ENCODE measurements at places on chromosomes 7 and 10.

DNA sequence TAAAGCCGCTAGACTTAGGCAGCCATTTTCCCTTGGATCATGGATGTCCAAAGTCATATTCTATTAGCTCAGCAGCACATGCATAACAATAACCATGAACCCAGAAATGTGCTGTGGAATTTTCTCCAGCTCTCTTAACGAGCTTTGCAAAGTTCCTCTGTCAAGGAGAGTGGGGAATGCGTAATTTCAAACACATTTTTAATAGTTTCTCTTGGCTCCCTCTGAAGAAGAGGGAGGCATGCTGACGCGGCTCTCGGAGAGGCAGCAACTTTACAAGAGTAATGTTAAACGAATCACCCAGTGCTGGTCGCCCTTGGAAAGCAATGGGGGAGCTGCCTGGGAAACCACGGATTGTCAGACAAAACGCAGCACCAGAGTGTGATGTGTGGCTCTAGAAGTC is 114.8 kb downstream of the RAB18 start:
- DNase-seq, result no peak

- no peak for DNase-seq
These were observed 39.1 kb downstream of the NHLRC2 start for GRCh38 chr10:113893570-113893969.

DNA sequence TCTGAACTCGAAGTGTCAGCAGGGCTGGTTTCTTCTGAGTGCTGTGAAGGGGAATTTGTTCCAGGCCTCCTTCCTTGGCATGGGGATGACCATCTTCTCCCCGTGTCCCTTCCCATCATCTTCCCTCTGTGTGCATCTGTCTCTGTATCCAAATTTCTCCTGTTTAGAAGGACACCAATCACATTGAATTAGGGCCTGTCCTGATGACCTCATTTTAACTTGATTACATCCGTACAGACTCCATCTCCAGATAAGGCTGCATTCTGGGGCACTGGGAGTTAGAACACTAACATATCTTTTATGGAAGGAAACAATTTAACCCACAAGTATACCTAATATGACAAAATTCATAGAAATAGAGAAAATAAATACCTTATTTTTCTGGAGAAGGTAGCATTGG is 76.8 kb upstream of the ANKRD1 start:
- no peak for DNase-seq

DNA sequence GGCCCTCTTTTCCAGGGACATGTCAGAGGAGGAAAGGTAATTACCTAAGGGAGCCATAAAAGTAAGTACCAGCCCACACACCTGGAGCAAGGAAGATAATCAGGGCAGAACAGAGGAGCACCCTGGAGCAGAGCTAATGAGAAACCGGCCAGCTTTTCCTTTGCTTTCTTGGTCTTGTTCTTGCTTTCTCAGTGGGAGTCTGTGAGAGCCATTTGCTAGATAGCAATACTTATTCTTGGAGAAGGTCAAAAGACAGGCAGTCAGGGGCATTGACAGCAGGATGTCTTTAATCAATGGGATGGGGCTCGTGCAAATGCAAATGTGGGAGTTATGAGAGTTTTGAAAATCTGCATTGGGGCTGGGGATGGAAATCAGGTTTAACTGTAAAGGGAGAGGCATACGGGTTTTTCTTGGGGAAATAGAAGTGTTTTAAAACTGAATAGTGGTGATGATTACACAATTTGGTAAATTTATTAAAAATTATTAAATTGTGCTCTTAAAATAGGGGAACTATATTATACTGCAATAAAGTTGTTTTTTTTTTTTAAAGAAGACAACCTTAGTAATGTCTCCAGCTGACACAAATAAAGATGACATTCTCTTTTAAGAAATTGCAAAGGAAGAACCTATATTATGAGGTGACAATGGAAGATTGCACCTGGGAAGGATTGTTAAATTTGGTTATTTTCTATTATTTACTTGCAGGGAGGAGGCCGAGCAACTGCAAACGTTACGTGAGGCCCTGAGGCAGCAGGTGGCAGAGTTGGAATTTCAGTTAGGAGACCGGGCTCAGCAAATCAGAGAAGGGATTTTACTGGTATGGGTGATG is 35.6 kb upstream of the PPP1R17 start:
- no peak for DNase-seq

GRCh38 chr7:22802426-22802825 is 20.2 kb downstream of the TOMM7 start:
- DNase-seq, result no peak

DNA sequence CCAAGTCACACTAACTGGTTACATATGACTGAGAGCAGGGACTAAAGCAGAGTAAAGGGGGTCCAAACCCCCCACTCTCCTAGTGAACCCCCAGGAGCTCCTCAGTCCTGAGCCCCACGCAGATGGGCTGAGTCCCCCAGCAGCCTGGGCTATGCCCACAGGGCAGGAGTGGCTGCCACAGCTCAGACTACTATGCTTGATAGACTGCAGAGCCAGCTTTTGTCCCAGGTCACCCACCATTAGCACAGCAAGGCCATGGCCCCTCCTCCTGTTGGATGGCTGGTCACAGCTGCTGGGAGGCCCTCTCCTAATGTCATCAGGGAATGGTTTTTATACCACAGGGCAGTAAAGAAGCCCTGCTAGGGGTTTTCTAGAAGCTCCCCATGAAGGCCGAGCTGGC is 46.3 kb upstream of the FGFR2 start:
- DNase-seq, result no peak

GRCh38 chr7:94280851-94281250 is 113.8 kb upstream of the COL1A2 start:
- DNase-seq, result no peak

- no peak for DNase-seq
These were observed 1.1 kb upstream of the LARP4B start for GRCh38 chr10:932589-932988.

GRCh38 chr7:50662996-50663395 is 97.8 kb upstream of the DDC start:
- DNase-seq, result no peak

- DNase-seq, result no peak
These were observed 4.8 kb upstream of the ACTA2 start for GRCh38 chr10:88957381-88957780.

GRCh38 chr10:76581506-76582256 is 1055.9 kb downstream of the KCNMA1 start:
- no peak for DNase-seq

DNA sequence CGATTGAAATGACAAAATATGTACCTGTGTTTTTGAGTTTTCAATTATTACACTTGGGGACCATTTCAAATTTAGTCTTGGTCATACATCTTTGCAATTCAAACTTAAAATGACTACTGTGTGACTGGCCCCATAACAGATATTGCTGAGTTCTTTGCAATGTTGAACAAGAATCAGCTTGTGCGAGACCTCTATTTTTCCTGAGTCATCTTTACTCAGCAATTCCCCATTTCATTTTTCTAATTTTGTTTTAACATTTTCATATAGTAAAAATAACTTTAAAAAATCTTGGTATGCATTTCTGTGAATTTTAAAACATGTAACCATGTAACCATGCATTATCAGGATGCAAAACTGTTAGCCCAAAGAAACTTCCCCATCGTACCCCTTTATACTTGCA is 678.1 kb downstream of the ANKRD7 start:
- DNase-seq, result no peak

GRCh38 chr10:123884351-123884906 is 7.2 kb downstream of the CPXM2 start:
- no peak for DNase-seq

DNA sequence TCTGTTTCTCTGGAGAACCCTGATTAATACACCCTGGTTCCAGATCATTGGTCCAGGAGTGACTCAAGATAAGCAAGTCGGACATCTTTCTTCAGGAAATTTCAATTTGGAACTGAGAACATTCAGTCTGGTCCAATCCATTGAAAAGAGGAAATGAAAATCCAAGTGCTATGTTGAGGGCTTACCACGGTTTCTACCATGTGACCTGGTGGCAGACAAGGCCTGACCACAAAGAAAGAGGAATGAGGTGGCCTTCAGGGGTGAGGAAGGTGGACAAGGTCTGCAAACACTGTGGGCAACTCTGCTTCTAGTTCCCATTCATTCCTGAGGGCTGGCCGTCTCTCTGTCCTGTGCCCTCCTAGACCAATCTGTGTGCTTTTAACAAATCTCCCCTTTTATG is 149.2 kb upstream of the GHITM start:
- DNase-seq, result no peak

- no peak for DNase-seq
These were observed 5.2 kb downstream of the DUSP5 start for GRCh38 chr10:110502851-110503301.

- DNase-seq, result no peak
These were observed 152.1 kb downstream of the NOC3L start for GRCh38 chr10:94210440-94211168.

DNA sequence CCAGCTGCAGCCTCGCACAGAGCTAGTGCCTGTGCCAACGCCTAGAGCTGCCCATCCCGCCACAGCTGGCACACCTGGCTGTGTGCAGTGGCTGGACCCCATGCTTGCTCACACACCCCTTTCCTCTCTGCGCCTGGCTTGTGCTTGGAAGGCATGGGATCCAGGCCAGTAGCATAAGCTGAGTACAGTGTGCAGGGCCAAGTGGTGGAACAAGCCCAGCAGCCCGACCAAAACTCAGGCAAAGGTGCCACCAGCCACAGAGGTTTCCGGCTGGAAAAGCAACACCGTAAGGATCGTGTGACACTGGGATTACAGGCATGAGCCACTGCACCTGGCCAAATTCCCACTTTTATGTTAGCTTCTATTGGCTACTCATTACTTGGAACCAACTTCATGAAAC is 38.4 kb downstream of the SCRN1 start:
- DNase-seq, result no peak

DNA sequence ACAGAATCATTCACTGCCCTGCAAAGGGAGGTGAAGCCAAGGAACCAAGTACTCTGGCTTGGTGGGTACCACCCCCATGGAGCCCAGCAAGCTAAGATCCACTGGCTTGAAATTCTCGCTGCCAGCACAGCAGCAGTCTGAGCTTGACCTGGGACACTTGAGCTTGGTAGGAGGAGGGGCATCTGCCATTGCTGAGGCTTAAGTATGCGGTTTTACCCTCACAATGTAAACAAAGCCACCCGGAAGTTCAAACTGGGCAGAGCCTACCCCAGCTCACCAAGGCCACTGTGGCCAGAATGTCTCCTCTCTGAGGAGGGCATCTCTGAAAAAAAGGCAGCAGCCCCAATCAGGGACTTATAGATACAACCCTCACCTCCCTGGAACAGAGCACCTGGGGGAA is 1050.0 kb upstream of the GHITM start:
- DNase-seq, result no peak

- DNase-seq, result no peak
These were observed 47.5 kb downstream of the JAKMIP3 start for GRCh38 chr10:132113206-132113605.

GRCh38 chr7:131836733-131837132 is 280.3 kb upstream of the PODXL start:
- DNase-seq, result no peak

DNA sequence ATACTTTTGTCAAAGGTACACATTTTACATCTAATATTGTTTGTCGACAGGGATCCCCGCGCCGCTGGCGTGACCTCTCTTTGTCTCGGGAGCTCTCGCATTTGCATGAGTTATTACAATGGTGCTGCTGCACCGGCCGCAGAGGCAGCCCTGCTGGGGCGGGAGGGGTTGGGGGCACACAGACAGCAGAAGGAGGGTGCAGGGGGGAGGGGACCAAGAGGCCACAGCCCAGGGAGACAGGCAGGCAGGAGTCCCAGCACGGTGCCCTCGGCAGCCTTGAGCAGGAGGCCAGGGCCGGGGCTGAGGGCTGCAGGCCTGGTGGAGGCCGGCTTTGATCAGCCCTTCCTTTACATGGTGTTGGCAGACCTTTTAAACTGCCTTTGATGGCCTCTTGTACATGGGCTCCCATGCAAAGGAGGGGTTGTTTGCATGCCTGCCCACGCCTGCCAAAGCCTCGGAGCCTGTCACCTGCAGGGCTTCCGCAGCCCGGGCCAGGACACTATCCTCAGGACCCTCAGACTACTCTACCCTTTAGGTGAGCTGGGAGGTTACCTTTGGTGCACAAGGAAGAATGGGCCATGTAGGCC is 95.5 kb downstream of the EBF3 start:
- DNase-seq, result no peak

- no peak for DNase-seq
These were observed 51.5 kb downstream of the SFMBT2 start for GRCh38 chr10:7359356-7359755.

DNA sequence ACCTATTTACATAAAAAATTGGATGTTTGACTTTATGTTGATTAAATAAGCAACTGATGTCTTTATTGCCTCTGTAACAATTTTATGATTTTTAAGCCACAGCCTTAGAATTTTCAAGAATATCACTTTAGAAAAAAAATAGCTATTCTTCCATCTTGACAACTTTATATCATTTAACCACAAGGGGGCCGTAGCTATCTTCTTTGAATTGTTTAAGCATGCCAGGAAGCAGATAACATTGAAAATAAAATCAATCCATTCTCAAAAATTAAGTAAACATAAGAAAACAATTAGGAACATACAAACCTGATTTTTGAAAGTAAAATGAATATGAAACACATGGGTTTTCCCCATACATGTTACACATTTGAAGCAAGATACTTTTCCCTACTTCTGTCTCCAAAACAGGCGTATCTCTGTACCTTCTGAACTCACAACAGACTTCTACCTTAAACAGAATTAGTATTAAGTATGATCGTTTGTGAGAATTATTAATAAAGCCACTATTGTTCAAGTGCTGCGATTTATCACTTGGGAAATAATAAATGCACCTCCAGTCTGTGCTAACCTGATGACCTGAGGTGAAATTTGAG is 209.0 kb downstream of the CACNA2D1 start:
- no peak for DNase-seq

DNA sequence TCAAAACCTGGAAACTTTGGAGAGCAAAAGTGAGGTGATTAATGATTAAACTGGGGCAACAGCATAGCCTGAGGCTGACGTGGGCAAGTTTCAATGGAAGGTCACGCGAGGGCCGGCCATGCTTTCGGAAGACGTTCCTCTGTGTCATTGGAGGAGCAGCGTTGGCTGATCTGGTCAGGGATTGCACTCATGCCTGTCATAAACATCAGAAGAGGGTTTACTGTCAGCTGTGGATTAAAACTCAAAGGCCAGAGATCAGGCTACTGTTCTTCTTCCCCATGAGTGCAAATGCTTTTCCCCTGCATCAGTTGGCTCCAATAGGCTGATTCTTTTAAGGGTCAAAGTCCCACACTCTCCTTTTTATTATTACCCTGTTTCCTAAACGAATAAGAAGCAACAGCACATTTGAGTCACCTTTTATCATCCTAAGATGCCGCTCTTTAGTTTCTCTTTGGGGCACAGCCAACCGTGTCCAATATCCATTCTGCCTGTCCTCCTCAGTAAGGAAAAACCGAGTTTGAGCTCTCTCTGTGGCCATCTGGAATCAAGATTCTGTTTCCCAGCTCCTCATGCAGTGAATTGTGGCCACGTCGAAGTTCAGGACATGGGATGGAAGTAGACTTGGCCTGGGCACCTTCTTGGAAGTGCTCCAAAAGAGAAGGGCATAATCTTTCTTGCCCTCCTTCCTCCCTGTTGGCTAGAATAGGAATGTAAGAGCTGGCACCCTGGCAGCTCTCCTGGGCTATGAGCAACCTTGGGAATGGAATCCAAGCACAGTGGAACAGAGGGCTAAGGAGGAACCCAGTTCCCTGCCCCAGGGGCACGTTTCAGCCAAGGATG is 62.5 kb upstream of the INSIG1 start:
- no peak for DNase-seq
